ENCODE measurements at places on chromosomes 5 and 9.

GRCh38 chr5:135312255-135312935, 86.6 kb downstream of the MACROH2A1 start:
- H3K27ac ChIP-seq: no peak overlapping the region
- no peaks in the 10 kb centered on the region for H3K36me3 ChIP-seq
- DNase-seq: no peak
- peaks cover 64% of the 10 kb centered on the region for H3K4me1 ChIP-seq
- no peaks in the 10 kb centered on the region for H3K27me3 ChIP-seq
- H3K4me3 ChIP-seq: no peak overlapping the region

DNA sequence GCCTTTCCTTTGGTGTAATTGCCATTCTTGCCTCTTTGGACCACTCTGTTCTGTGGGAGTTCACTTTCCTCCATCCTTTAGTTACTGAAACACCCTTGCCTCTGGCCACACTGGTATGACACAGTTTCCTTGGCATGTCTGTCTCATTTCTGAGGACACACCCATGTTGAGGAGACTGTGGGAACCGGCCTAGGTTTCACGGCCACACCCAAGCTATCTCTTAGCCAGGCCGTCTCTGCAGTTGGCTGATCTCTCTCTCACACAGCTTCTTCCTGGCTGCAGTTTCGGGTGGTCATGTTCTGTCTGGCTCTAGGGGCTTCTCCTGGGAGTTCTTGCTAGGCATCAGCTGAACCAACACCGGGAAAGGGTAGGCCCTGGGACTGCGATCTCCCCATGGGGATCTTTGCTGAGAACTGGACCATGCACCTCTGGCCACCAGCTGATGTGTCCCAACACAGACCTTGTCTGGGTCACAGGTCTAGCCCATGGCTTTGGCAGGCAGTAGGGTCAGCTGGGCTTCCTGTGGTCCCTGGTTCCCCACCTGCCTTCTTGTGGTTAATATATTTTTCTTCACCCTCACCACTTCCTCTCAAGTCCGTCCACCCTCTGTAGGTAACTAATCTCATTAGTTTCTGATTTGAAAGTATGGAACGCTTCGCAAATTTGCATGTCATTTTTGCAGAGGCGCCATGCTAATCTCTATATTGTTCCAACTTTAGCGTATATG, 24.9 kb downstream of the ARHGEF37 start:
- peaks cover 25% of the 10 kb centered on the region for H3K4me1 ChIP-seq
- peaks cover 11% of the 10 kb centered on the region for H3K36me3 ChIP-seq
- H3K27me3 ChIP-seq: peaks cover 2% of the 10 kb centered on the region
- DNase-seq: peak; percentile 92
- H3K4me3 ChIP-seq: peak overlapping the region; percentile 14

GRCh38 chr5:68419637-68420452, 204.3 kb downstream of the PIK3R1 start:
- H3K4me1 ChIP-seq: peaks cover 86% of the 10 kb centered on the region
- no peak for DNase-seq
- H3K27me3 ChIP-seq: peaks cover 2% of the 10 kb centered on the region

DNA sequence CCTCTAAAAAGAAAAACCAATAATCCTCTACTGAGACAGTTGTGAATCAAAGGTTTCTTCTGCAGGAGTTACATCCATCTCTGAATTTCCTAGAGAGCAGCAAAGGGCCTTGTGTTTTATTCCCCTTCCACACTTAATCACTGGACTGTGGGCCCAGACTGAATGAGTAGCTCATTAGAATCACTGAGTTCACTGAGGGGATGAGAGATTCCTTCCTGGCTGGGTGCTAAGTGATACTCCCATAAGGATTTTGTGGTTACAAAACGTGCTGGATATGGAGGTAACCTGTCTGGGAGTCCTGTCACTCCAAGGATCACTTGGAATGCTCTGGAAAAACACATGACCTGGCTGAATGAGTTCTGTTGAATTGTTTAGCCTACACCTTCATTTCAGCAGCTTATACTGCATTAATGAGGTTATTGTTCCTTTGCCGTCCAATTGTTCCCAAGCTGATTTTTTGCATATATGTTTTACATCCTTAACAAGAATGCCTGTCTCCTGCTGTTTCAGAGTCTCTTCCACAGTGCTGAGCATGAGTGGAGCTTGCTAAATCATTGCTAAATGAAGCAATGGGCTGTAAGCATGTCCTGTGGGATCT, 82.9 kb downstream of the MEF2C start:
- no peak overlapping the region for H3K27ac ChIP-seq
- peaks cover 16% of the 10 kb centered on the region for H3K36me3 ChIP-seq
- no peak overlapping the region for H3K4me3 ChIP-seq
- no peak for DNase-seq
- peaks cover 2% of the 10 kb centered on the region for H3K27me3 ChIP-seq

- no peak overlapping the region for H3K27ac ChIP-seq
- DNase-seq: no peak
- peaks cover 7% of the 10 kb centered on the region for H3K4me1 ChIP-seq
- no peaks in the 10 kb centered on the region for H3K27me3 ChIP-seq
Observed at GRCh38 chr5:94082405-94082804, 341.0 kb upstream of the POU5F2 start.

DNA sequence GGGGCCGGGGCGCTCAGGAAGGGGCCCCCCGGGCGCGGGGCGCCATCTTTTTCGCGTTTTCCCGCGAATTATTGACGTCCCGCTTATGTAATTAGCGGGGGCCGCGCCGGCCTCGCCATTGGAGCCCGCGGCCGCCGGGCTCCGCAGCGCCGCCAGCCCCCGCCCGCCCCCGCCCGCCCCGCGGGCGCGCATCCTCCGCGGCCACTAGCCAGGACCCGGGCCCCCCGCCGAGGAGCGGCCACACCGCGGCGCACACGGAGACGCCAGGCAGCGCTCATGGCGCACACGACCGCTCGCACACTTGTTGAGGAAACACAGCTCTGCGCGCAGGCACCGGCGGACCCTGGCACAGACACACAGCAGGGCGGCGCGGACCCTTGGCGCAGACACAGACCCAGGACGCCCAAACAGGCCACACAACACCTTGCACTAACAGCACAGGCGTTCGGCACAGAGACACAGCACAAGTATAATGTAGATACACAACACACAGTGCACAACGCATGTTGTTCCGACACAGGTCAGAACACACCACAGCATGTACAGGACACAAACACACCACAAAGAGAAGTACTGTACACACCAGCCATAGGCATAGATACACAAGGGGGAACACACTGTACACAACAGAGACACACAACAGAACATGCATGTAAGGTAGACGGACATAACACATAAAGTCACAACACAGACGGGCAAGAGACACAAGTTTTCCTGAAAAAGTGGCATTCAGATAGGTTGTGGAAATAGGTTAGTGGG, 467 bp upstream of the PHF19 start:
- peaks cover 19% of the 10 kb centered on the region for H3K36me3 ChIP-seq
- H3K27me3 ChIP-seq: peaks cover 6% of the 10 kb centered on the region
- H3K27ac ChIP-seq: peak overlapping the region; percentile 84

GRCh38 chr5:69295088-69295754, 37.4 kb downstream of the CCDC125 start:
- no peaks in the 10 kb centered on the region for H3K36me3 ChIP-seq
- DNase-seq: peak; percentile 50
- H3K27ac ChIP-seq: peak overlapping the region; percentile 83
- H3K4me1 ChIP-seq: peaks cover 13% of the 10 kb centered on the region
- H3K4me3 ChIP-seq: peak overlapping the region; percentile 2

- no peak overlapping the region for H3K4me3 ChIP-seq
- H3K4me1 ChIP-seq: no peaks in the 10 kb centered on the region
- H3K36me3 ChIP-seq: no peaks in the 10 kb centered on the region
- no peak for DNase-seq
Observed at GRCh38 chr5:5615569-5615968, 193.1 kb downstream of the ICE1 start.

GRCh38 chr5:77168161-77168878, 42.2 kb upstream of the PDE8B start:
- peak overlapping the region; percentile 69 for H3K4me3 ChIP-seq
- peaks cover 28% of the 10 kb centered on the region for H3K4me1 ChIP-seq
- H3K27me3 ChIP-seq: peaks cover 14% of the 10 kb centered on the region
- DNase-seq: peak; percentile 53
- H3K27ac ChIP-seq: peak overlapping the region; percentile 90
- no peaks in the 10 kb centered on the region for H3K36me3 ChIP-seq

GRCh38 chr5:74641735-74642542, 1.4 kb upstream of the ENC1 start:
- H3K27me3 ChIP-seq: peaks cover 2% of the 10 kb centered on the region
- H3K36me3 ChIP-seq: peaks cover 5% of the 10 kb centered on the region
- DNase-seq: peak; percentile 81
- H3K4me3 ChIP-seq: peak overlapping the region; percentile 99
- H3K4me1 ChIP-seq: peaks cover 59% of the 10 kb centered on the region

DNA sequence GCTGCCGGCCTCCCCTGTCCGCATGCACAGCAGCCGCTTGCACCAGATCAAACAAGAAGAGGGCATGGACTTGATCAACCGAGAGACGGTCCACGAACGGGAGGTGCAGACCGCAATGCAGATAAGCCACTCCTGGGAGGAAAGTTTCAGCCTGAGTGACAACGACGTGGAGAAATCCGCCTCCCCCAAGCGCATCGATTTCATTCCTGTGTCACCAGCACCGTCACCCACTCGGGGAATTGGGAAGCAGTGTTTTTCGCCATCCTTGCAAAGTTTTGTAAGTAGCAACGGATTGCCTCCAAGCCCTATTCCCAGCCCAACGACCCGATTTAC, 75.3 kb downstream of the PIP5K1B start:
- no peak overlapping the region for H3K4me3 ChIP-seq
- H3K27me3 ChIP-seq: no peaks in the 10 kb centered on the region
- no peak overlapping the region for H3K27ac ChIP-seq
- H3K36me3 ChIP-seq: no peaks in the 10 kb centered on the region
- H3K4me1 ChIP-seq: no peaks in the 10 kb centered on the region
- DNase-seq: no peak

GRCh38 chr9:131422241-131422792, 28.4 kb downstream of the PRRC2B start:
- peaks cover 64% of the 10 kb centered on the region for H3K4me1 ChIP-seq
- peak overlapping the region; percentile 90 for H3K27ac ChIP-seq
- peak; percentile 16 for DNase-seq
- H3K36me3 ChIP-seq: peaks cover 5% of the 10 kb centered on the region
- peaks cover 8% of the 10 kb centered on the region for H3K27me3 ChIP-seq
- peak overlapping the region; percentile 56 for H3K4me3 ChIP-seq

GRCh38 chr9:137029058-137029936, 1.3 kb upstream of the ABCA2 start:
- H3K4me1 ChIP-seq: 0 out of 2 replicates have a peak, but pooled peaks cover 5% of the 10 kb centered on the region
- no peak overlapping the region for H3K27ac ChIP-seq
- peak; percentile 26 for DNase-seq
- peak overlapping the region; percentile 46 for H3K4me3 ChIP-seq
- H3K36me3 ChIP-seq: no peaks in the 10 kb centered on the region

DNA sequence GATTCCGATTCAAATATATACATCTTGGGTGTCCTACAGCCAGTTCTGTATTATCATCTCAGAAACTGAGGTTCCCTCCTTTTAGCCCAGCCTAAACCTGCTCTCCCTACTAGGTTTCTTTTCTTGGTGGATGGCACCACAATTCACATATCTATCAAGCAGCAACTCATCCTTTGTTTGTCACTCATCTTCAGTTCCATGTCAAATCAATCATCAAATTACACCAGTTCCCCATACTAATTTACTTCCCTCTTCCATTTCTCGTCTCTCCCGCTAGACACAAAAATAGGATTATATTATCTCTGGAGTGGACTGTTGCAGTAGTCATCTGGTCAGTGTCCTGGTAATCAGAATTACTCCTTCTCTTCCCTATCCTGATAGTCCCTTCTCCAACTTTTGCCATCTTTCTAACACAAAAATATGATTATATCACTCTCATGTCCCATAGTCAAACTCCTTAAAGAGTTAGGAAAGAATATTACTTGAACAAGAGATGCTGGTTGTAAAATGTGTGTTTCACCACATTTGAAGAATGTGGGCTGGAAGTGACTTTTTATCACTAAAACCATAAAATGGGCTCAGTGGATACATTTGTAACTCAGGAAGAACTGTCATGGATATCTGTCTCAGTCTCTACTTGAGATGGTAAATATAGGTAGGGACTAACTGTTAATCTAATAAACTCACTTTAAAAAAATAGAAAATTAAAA, 69.1 kb upstream of the RICTOR start:
- H3K27ac ChIP-seq: no peak overlapping the region
- H3K27me3 ChIP-seq: no peaks in the 10 kb centered on the region
- no peak for DNase-seq
- no peaks in the 10 kb centered on the region for H3K36me3 ChIP-seq
- H3K4me3 ChIP-seq: no peak overlapping the region

- H3K4me3 ChIP-seq: no peak overlapping the region
- no peak overlapping the region for H3K27ac ChIP-seq
- peaks cover 46% of the 10 kb centered on the region for H3K4me1 ChIP-seq
- DNase-seq: peak; percentile 20
- H3K36me3 ChIP-seq: no peaks in the 10 kb centered on the region
Observed at GRCh38 chr5:139138809-139139208, 59.4 kb downstream of the SIL1 start.

DNA sequence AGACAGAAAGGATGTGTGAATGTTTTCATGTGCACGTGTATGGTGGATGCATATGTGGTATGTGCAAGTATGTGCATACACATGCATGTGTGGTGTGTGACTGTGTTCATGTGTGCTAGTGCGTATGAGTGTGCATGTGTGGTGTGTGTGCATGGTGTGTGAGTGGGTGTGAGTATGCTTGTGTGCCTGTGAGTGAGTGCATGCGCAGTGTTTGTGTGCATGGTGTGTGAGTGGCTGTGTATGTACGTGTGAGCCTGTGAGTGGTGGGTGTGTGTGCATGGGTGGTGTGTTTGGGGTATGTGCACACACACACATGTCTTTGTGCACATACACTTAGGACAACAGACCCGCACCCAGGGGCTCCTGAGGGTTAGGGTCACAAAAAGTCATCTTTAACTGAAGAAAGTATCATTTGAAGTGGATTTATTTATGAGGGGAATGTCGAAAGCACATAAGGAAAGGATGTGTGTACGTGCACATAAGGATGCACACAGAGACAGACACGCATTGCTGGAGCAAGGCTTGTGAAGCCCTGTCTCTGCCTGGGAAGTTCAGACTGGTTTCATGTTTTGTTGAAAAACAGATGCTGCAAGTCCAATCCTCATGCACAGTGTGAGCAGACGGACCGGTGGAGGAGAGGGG, 237.0 kb downstream of the SYK start:
- H3K27ac ChIP-seq: peak overlapping the region; percentile 93
- peak overlapping the region; percentile 65 for H3K4me3 ChIP-seq
- H3K27me3 ChIP-seq: no peaks in the 10 kb centered on the region

- H3K36me3 ChIP-seq: no peaks in the 10 kb centered on the region
- no peak overlapping the region for H3K27ac ChIP-seq
- H3K27me3 ChIP-seq: no peaks in the 10 kb centered on the region
- no peak for DNase-seq
Observed at GRCh38 chr5:161138751-161139455, 286.9 kb upstream of the ATP10B start.

GRCh38 chr5:76487821-76488220, 84.7 kb downstream of the IQGAP2 start:
- no peak overlapping the region for H3K4me3 ChIP-seq
- DNase-seq: no peak
- no peak overlapping the region for H3K27ac ChIP-seq
- H3K27me3 ChIP-seq: peaks cover 10% of the 10 kb centered on the region
- H3K4me1 ChIP-seq: no peaks in the 10 kb centered on the region
- H3K36me3 ChIP-seq: no peaks in the 10 kb centered on the region

Measured in HFFc6 (cell line).